Stimulated activated CD4-positive, alpha-beta T cell treated with anti-CD3 and anti-CD28 coated beads, Interleukin-4, amount 100 ng/mL, for 24 hours (primary cell): ENCODE measurements at places on chromosomes 13 and 19.

GRCh38 chr19:51014242-51014641 is 5.3 kb downstream of the KLK10 start:
- no peak for DNase-seq

DNA sequence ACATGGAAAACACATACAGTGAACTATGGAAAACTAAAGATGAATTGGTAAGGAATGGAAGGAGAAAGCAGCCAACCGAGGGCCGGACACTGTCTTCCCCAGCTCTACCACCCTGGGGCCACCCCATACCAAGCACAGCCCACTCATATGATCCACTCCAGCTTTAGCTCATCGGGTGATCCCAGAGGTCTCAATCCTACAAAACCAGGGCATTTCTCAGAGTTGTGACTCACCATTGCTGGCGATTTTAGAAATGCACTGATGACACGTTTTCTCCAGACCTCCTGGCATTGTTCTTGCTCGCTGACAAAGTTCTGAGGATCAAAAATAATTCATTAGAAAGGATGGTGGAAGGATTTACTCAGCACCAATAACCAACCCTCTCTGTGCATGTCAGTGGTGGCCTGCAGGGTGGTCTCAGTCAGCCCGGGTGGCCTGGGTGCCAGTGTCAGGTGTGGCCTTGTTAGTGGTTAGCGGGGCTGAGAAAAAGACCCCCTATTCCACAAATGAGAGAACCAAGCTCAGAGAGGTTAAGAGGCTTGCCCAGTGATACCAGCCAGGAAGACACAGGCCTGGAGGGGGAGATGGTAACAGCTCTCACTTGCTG is 6.6 kb downstream of the TMEM272 start:
- no peak for DNase-seq

DNA sequence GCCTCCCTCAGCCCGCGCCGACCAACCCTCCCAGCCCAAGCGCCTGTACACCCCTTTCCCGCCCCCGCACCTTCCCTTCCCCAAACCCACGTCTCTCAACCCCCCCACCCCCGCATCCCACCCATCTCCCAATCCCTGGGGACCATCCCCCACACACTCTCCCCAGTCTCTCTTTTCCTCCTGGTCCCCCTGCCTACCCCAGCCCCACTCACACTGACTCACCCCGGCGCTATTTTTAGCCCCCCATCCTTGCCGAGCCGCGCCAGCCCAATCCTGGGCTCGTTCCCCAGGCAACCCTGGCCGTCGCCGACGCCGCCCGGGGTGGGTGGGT is 11.7 kb downstream of the CIC start:
- peak; percentile 39 for DNase-seq

GRCh38 chr19:48367855-48368254 is 3.7 kb downstream of the SYNGR4 start:
- no peak for DNase-seq

- DNase-seq, result no peak
These were observed 74.9 kb downstream of the ALOX5AP start for GRCh38 chr13:30810261-30810701.

DNA sequence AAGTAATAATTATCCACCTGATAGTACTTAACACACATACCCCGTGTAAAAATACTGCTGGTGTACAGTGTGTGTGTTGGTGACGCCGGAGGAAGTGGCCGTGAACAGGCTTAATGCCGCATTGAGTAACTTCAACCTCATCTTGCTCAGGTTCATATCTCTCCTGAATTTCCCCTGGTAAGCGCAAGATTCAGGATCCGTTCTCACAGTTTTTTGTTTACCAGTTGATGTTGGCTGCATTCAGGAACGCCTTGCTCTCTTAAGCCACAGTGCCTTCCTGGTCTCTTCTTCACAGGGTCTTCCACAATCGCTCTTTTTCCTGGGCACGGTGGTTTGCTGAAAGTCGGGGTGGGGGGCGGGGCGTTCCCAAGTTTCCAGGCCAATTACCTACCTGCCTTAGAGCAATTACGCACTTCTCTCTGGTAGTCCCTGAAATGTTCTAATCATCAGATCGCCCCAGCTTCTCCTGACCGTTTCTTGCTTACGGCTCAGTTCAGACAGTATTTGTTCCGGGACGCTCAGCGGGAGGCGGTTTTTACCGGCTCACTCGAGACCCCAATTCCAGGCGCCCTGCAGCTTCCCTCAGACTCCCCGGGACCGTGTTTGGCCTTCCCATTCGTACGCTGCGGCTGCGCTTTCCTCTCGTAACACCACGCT is 706 bp upstream of the DNAJC3 start:
- peak; percentile 15 for DNase-seq

- DNase-seq, result no peak
These were observed 24.4 kb upstream of the GPR12 start for GRCh38 chr13:26784704-26785639.

DNA sequence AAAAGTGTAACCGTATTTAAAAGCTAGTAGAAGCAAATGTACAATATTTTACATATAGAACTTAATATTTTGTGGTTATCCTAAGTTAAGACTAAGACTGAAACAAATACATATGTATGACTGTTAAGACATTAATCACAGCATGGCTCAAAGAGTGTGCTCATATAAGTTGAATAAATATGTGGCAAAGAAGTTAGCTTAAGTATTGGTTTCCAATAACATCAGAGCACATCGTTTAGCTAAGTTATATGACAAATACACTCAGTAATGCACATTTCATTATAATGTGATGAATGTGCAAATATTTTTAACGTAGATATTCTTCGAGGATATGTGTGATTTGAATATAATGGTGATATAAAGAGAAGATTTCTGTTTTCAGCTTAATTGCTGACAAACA is 253.8 kb downstream of the SLITRK5 start:
- DNase-seq, result no peak

DNA sequence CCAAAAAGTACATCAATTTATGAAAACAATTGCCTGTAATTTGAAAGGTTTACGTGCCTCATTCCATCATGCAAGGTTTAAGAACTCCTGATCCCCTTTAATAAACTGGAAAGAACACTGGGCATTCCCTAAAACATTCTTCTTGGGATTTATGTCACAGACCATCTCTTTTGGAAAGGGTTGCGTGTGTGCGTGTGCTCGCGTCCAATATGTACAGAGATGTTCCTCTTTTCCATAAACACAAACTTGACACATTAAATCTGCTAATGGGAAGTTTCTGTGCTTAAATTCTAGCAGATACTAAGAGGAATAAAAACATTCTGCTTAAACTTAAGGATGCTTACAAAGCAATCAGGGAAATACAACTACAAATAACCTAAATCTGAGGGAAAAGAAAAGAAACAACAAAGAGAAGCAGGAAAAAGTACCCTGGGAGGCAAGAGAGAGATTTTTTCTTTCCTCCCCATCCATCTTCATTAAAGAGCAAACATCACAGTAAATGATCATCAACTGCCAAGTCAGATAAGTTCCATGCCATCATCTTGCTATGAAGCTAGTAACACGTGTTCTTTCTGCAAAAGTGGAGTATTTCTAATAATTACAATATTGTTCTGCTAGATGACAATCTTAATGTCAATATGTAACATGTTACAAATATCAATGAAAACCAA is 83.7 kb downstream of the STK24 start:
- DNase-seq, result no peak

DNA sequence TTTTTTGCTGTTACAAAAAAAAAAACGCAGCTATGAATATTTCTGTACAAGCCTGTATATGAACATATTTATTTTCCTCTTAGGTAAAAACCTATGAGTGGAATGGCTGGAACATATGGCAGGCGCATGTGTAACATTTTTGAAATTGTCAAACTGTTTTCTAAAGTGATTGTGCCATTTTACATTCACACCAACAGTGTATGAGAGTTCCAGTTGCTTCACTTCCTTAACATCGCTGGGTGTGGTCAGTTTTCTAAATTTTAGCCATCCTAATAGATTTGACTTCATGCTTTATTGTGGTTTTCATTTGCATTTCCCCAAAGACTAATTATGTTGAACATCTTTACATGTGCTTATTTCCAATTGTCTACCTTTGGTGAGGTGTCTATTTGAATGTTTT is 306.8 kb downstream of the KCNRG start:
- DNase-seq, result no peak

GRCh38 chr13:48429886-48430285 is 17.0 kb upstream of the LPAR6 start:
- DNase-seq, result no peak

- DNase-seq, result no peak
These were observed 71.9 kb downstream of the SUCLA2 start for GRCh38 chr13:47929156-47929555.

- no peak for DNase-seq
These were observed 489 bp downstream of the NTF4 start for GRCh38 chr19:49064029-49064629.

GRCh38 chr19:57637379-57637778 is 4.4 kb downstream of the ZNF211 start:
- no peak for DNase-seq

DNA sequence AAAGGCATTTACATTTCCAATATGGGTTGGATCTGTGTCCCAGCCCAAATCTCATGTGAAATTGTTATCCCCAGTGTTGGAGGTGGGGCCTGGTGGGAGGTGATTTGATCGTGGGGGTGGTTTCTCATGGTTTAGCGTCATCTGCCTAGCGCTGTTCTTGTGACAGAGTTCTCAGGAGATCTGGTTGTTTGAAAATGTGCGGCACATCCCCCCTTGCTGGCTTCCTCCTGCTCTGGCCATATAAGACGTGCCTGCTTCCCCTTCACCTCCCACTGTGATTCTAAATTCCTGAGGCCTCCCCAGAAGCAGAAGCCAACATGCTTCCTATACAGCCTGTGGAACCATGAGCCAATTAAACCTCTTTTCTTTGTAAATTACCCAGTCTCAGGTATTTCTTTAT is 126.2 kb upstream of the FNDC3A start:
- no peak for DNase-seq

DNA sequence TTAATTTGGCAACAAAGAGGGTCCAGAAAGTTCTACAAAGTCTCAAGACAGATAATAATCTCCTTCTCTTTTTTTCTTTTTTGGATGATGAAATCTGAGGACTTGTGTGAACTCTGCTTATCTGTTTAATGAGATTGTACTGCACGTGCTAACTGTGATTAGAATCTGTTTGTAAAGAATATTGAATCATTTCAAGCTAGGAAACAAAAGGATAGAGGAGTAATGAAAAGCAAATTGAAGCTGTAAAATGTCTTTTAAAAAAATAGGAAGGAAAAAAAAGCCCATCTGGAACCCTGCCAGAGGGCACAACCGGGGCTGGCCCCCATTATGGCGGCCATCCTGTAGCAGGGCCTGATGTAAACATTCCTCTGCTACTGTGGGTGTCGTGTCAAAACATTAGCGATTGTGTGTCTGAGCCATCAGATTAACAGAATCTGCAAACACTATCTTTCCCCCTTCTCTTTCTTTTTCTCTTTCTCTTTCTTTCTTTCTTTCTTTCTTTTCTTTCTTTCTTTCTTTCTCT is 83.0 kb downstream of the FLT1 start:
- DNase-seq, result no peak

GRCh38 chr19:41447732-41448332 is 4.9 kb downstream of the ERICH4 start:
- no peak for DNase-seq

DNA sequence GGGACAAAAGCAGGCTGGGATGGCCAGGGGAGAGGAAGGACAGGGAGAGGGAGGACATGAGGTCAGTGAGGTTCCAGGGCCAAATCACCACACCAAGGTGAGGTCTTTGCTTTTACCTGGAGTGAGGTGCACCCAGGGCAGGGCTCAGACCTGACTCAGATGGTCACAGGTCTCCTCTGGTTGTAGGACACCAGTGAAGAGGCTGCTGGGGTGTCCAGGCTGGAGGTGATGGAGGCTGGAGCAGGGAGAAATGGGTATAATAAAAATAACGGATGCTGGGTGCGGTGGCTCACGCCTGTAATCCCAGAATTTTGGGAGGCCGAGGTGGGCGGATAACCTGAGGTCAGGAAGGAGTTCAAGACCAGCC is 6.9 kb downstream of the GRAMD1A start:
- DNase-seq, result no peak

GRCh38 chr19:1618157-1619093 is 13.2 kb upstream of the UQCR11 start:
- peak; percentile 30 for DNase-seq

DNA sequence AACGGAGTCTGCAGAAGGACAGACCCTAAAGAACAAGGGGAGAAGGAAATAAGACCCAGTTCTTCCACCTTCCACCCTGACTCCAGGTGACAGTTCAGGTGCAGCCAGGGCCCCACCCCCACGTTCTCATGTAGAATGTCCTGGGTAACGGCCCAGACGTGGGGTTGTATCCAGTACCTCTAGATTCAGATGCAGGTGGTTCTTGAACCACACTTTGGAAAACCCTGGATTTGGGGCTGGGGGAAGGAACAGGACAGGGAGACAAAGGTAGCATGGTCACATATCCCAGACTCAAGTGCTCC is 2.2 kb downstream of the DMPK start:
- DNase-seq, result no peak

DNA sequence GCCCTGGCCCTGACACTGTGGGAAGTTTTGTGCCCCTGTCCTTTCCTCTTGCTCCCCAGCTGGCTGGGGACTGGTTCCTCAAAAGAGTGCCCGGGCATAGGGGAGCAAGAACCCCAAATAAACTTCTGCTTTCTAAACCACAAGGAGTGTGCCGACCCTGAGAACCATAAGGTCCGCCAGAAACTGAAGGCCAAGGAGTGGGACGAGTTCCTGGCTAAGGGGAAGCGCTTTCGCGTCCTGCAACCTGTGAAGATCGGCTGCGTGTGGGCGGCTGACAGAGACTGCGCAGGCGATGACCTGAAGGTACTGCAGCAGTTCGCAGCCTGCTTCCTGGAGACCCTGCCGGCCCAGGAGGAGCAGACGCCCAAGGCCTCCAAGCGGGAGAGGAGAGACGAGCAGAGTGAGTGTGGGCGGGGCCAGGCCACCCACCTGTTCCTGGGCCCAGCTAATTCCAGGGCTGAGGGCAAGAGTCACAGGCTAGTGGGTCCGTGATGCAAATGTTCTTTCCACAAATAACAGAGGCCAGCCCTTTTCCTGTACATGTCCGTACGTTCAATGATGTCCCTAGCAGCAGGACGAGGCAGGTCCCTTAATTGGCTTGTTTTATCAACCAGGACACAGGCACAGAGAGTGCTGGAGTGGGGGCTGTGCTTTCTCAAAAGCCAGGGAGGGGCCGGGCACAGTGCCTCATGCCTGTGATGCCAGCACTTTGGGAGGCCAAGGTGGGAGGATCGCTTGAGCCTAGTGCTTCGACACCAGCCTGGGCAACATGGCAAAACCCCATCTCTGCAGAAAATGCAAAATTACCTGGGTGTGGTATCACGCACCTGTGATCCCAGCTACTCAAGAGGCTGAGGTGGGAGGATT is 25.6 kb downstream of the UBXN6 start:
- DNase-seq, result no peak

- DNase-seq, result no peak
These were observed 16.4 kb downstream of the SLC27A1 start for GRCh38 chr19:17486545-17487240.

DNA sequence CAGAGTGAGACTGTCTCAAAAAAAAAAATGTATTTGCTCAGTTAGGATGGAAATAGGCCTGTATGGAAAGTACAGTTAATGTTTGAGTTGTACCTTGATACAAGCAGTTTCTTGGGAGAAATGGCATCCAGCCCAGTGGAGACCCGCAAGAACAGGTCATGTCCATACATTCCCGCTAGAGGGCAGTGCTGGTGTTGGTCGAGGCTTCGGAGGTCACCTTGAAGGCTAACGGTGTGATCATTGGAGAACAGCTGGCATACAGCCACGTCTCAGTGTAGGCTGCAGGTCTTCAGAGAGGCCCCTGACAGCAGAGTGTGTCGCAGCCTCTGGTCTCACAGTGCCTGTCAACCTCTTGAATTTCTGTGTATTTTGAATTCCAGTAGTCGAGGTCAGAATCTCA is 7.5 kb downstream of the ZNF610 start:
- DNase-seq, result peak; percentile 52

GRCh38 chr13:60169239-60170031 is 5.7 kb upstream of the DIAPH3 start:
- DNase-seq, result no peak

- peak; percentile 44 for DNase-seq
These were observed at the start of gene PDE4A for GRCh38 chr19:10420444-10421239. PDE4A (plus strand) TSS chr19:10420538; CDS start chr19:10420765, 227 bp downstream.
